ENCODE measurements at places on chromosomes 11 and 22.

DNA sequence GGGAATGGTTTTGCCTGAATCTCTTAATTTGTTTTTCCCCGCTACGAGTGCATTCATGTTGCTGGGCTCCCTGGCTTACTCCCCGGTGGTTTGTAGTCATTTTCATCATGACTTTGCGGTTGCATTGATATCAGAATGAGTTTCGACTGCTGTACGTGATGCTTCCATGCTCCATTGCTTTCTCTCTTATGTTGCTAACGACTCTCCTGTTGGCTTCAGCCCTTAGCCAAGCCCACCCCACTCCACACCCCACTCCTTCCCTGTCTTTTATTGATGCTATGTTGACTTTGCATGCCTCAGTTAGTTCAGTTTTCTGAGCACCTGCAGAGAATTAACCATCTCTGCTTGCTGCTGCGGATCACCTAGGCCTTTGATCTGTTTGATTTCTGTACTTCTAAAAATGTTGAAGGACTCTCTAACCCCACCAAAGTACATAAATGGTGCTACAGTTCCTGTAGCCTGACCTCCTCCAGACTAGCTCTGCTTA, 65.3 kb downstream of the ARFGAP2 start:
- DNase-seq: no peak

- peak; percentile 73 for DNase-seq
Observed at GRCh38 chr11:117815262-117815803, 9.2 kb downstream of the FXYD2 start.

- no peak for DNase-seq
Observed at GRCh38 chr11:2348986-2349385, 28.1 kb upstream of the CD81 start.

- peak; percentile 20 for DNase-seq
Observed at GRCh38 chr11:116454020-116454645, 318.7 kb downstream of the BUD13 start.

DNA sequence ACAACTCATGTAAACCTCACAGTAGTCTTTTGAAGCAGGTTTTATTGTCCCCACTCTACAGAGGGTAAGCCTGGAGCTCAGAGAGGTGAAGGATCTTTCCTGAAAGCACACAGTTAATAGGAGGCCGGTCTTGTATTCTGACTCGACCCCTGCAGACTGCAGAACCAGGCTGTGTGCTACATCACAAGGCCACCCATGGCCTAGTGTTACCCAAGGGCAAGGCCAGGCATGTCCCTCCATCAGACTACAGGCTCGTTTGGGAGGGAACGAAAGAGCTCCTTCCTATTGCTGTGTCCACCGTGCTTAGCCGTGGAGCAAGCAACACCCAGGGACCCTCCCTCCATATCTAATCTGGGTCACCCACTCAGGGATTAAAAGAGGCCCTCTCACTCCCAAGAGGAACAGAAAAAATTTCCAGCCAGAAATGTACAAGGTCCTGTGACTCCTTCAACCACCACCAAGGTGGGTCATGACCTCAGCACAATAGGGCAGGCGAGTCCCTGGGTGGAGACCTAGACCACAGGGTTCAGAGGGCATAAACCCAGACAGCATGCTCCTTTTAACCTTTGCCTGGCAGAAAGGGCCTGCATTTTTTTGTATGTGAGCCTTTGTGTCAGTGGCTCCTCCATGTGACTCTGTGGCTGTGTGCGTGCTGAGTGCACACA, 6.3 kb upstream of the SMIM35 start:
- no peak for DNase-seq
